ENCODE measurements at places on chromosomes 5 and 9.

DNA sequence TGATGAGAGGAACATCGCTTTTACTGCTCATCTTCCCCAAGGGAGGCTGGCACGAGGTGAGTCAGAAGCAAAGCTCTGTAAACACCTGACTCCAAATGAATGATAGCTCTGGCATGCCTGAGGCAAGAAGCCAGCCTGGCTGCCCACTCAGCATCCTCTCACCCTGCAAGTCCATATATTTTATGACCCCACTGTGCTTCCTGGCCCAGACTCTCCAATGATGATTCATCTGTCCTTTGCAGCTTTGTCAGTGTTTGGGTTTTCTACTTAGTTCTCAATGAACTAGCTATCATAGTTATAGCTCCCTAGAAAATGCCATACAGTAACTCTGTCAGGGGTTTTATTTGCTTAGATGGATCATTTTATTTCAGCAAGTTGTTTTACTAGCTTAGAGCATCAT, 52.1 kb upstream of the FSTL4 start:
- DNase-seq, result no peak

DNA sequence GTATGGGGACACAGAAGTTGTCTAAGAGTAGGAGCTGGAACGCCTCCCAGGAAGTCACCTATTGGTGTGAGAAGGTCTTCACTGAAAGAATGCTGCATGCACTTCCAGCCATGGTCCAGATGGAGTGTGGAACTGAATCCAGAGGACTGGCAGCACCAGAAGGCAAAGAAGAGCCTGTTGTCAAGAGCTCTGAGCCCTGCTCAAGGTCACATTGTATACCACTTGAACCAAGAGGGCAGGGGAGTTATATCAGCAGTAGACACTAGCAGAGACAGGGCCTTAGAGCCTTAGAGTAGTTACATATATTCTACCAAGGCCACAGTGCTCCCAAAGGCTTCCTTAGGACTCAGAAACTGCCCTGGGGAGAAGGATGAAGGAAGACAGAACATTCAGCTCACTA, 130.8 kb upstream of the POC5 start:
- no peak for DNase-seq

- no peak for DNase-seq
Measured at GRCh38 chr9:136090768-136091581, 4.1 kb downstream of the NACC2 start.

DNA sequence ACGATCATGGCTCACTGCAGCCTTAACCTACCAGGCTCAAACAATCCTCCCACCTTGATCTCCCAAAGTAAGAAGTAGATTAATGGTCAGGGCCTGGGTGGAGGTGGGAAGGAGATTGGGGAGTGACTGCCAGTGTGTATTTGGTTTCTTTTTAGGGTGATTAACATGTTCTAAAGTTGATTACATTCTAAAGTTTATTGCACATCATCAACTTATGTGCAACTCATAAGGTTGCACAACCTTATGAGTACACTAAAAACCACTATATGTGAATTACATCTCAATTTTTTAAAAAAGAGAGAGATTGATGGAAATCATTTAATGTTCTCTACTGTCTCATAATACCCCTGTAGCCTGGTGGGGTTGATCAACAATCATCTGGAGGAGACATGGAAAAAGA, 218.1 kb downstream of the AOPEP start:
- peak; percentile 41 for DNase-seq

DNA sequence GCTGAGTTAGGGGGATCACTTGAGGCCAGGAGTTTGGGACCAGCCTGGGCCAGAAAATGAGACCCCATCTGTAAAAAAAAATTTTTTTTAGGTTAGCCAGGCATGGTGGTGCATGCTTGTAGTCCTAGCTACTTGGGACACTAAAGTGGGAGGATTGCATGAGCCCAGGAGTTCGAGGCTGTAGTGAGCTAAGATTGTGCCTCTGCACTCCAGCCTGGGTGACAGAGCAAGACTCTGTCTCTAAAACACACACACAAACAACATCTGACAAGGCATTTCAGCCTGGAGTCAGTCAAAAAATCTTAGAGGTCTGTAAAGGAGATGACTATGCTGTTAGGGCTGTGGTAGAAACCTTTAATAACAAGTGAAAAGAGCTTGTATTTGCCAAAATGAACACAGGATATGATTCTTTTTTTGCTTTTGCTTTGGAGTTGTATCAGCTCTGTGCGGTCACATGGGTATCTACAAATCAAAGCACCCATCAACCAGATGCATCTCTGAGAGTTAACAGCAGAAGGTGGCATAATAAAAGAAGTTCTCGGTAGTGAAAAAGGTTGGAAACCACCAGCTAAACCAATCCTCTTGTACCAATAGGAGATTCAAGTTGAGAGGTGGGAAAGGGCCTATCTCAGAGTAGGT, 3.6 kb upstream of the PSMD5 start:
- DNase-seq, result no peak

DNA sequence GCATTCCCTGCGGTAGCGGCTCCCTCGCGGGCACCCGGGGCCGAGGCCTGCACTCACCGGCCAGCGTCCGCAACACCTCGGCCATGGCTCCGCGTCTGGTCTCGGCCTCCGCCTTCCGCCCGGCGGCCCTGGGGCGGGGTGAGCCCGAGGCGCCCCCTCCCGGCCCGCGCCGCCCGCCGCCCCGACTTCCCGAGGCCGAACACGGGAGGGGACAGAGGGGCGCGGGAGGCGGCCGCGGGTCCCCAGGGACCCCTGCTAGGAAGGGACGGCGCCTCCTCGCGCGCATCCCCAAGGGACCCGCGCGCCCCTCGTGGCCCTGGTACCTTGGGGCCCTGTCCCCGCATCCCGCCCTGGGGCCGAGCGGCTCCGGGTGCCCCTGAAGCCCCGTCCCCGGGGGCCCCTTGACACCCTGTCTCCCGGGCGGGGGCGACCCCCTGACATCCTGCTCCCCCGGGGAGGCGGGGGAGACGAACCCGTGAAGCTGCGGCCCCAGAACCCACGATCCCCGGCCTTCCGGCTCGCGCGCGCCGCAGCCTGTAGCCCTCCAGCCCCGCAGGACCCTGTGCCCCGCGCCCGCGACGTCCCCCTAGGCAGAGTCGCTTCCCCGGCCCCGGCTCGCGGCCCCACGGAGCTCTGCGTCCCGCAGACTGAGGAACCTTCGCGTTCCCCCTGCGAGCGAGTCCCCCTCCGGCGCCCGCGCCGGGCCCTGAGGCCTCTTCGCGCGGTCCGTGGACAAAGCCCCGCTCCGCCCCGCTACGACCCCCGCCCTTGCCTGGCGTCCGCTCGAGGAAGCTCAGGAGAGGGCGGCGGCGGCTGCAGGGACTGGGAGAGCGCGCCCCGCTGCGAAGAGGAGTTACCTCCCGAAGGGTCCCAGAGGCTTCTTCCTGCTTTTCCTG, at the start of gene ABO:
TSS of gene ABO (minus strand) at position 97 of the 896 bp plus-strand sequence.
- DNase-seq, result no peak

DNA sequence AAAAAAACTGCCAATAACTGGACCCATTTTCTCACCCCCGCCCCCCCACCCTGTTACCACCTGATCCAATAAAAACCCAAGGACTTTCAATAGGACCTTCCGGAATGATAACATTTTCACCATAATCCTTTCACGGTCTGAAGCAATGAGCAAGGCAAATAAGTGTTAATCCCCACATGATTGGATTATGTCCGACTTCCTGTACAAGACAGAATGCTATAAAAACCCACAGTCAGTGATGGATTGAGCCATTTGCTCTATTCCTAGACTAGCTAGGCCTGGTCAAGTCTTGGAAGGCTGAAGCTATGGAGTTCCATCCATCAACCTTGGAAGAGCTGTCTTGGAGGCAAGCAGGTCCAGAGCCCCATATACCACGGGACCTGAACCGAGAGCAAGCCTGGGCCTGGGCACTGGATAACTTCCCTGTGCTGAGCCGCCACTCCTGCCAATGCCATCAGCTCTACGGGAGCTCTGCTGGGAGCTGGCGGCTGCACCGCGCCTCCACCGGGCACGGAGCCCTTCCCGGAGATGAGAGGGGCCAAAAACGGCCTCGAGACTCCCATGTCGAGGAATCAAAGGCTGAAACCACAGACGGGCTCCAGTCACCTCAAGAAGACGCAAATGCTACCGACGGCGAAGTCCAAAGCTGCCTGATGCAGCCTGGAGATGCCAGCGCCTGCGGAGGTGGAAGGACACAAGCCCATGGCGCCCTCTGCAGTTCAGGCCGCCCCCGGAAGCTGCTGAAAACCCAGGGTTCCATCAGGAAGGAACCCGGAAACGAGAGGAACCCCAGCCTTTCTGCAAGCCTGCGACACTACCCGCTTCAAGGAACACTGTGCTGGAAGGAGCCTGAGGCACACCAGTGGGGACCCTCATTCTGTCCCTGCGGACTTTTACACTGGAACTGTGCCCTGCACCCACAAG, 69.2 kb downstream of the ANXA2R start:
- no peak for DNase-seq

DNA sequence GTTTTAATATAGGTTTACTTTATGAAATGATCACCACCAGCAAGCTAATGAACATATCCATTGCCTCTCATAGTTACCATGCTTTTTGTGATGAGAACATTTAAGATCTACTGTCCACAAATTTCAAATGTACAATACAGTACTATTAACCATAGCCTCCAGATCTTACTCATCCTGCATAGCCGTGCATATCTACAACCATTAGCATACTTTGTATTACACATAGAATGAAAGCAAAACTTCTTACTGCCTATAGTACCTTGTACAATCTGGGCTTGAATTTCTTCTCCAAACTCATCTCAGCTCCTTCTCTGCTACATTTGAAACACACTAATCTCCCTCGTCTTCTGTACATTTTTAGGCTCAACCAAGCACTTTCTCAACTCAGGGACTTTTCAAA, 510.6 kb downstream of the PRR16 start:
- DNase-seq, result no peak

GRCh38 chr9:84841931-84842330, 172.4 kb downstream of the NTRK2 start:
- DNase-seq, result no peak

DNA sequence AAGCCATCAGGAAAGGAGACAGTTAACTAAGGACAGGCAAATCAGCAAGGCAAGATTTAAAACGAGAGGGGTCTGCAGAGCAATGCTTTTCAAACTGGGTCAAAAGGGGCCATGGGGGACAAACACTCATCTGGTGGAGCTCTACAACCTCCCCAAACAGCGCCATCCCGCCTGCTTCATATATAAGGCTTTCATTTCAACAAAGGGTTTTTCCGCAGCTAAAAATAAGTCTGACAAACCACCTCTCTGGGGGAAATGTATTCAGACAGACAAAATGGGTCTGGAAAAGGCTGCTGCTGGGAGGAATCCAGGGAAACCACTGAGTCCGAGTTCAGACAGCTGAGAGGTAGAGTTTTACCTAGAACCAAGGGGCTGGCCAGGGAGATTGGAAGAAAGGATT, 8.3 kb upstream of the SEPTIN8 start:
- no peak for DNase-seq
